Activated CD4-positive, alpha-beta T cell treated with anti-CD3 and anti-CD28 coated beads, Interleukin-2, amount 50 U/mL, for 24 hours (primary cell): ENCODE measurements at places on chromosomes 5 and 9.

GRCh38 chr5:121121786-121122185, 657.7 kb downstream of the PRR16 start:
- no peak for DNase-seq

- no peak for DNase-seq
These were observed 10.3 kb downstream of the CDC37L1 start for GRCh38 chr9:4689687-4690104.

- no peak for DNase-seq
These were observed 25.6 kb upstream of the TUSC1 start for GRCh38 chr9:25703701-25704357.

GRCh38 chr9:79984429-79985067, 412.8 kb downstream of the TLE4 start:
- no peak for DNase-seq

- DNase-seq = no peak
These were observed 45.2 kb upstream of the RAD23B start for GRCh38 chr9:107237873-107238272.

- no peak for DNase-seq
These were observed 659.8 kb upstream of the MEF2C start for GRCh38 chr5:89542736-89543135.

DNA sequence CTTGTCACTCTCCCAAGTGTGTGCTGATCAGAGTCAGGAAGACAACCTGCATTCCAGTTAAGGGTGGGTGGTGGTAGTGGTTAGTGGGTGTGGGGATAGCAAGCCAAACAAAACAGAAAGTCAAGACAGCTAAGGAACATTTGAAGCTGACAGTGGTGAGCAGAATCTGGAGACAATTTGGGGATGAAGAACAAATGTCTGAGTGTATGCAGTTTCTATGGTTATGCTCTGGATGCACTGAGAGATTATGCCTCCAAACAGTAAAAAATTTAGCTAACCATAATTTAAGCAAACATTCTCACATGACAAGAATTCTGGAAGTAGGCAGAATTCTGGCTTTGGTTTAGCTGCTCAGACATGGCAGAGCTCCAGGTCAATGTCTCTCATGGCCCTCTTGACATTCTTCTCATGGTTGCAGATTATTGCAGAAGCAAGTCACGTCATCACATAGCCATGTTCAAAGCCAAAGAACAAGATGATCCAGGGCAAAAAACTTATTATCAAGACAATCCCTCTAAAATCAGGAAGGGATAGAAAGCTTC, 148.7 kb downstream of the LURAP1L start:
- DNase-seq = no peak

- DNase-seq = no peak
These were observed 221.4 kb downstream of the NR3C1 start for GRCh38 chr5:143182106-143182505.

- no peak for DNase-seq
These were observed 431.0 kb downstream of the ENC1 start for GRCh38 chr5:74209571-74209970.

- DNase-seq = no peak
These were observed 84.5 kb upstream of the SIMC1 start for GRCh38 chr5:176153741-176154140.

DNA sequence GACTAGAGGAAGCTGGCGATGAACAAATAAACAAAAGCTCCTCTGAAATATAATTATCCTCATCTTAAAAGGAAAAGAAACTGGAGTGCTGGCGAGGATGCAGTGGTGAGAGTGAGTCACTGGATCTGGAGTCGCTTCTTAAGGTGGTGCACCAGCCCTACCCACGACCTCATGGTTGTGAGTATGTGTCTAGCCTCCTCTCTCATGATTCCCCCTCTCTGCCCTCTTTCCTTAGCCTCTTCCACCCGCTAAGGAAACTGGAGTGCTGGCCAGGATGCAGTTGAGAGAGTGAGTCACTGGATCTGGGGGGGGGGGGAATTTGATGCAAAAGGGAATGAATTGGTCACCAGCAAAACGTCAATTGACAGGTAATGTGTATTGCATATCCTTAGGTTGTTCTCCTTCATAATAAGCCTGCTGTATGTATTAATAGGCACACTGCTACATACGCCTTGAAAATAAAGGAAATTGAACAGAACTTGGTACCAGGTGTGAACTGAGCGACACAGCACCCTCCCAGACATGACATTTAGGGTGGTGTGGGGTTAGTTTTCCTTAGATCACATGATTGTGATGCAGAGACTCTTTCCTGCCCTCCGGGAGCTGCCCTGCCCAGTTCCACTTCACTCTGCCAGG, 36.3 kb upstream of the EBF1 start:
- DNase-seq = no peak

- DNase-seq = no peak
These were observed 134.3 kb upstream of the ICE1 start for GRCh38 chr5:5288201-5288600.

- no peak for DNase-seq
These were observed 111.8 kb downstream of the CARTPT start for GRCh38 chr5:71830681-71831539.

DNA sequence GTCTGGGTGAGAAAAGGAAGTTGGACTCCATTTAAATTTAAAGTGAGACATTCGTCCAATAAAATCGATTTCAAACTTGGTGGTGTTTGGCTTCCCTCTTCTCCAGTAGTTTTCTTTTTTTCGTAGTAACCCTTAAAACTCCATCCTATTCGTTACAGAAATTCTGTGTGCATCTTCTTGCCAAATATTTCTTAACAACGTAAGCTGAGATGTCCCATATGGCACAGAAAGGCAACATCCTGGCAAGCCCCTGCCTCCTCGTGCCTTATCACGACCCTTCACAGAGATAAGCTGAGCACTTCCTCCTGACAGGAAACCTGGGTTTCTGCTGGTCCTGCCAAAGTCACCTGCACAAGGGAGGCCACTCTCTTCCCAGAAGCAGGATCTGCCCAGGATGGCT, 11.8 kb upstream of the ADAMTS2 start:
- DNase-seq = no peak

DNA sequence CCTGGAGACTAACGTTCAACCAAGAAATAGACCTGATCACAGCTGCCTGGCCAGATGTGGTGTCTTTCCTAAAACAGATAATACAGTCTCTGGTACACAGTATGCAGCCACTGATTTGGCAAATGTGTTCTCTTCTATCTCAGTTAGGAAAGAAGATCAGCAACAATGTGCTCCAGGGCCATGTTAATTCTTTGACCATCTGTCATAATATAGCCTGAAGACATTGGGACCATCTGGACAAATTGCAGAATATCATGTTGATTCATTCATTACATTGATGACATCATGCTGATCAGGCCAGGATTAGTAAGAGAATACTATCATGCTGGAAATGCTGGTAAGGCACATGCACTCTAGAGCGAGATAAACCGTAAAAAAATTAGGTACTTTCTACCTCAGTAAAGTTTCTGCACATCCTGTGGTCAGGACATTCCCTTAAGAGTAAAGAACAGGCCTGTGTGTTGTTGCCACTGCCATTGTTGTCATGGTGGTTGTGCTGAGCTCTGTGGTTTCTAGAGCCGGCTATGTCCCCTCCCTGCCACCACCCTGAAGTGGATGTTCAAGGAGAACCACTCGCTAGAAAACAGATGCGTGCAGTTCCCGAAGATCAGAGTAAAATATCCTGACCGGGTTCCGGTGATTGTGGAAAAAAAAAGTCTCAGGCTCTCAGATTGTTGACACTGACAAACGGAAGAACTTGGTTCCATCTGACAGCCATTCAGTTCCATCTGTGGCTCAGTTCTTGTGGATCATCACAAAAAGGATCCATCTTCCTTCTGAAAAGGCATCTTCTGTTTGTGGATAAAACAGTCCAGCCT, 6.4 kb upstream of the JMY start:
- no peak for DNase-seq

GRCh38 chr5:424301-425110, 18.5 kb upstream of the EXOC3 start:
- DNase-seq = no peak

- DNase-seq = no peak
These were observed 51.8 kb downstream of the ANKRD33B start for GRCh38 chr5:10615693-10616092.

DNA sequence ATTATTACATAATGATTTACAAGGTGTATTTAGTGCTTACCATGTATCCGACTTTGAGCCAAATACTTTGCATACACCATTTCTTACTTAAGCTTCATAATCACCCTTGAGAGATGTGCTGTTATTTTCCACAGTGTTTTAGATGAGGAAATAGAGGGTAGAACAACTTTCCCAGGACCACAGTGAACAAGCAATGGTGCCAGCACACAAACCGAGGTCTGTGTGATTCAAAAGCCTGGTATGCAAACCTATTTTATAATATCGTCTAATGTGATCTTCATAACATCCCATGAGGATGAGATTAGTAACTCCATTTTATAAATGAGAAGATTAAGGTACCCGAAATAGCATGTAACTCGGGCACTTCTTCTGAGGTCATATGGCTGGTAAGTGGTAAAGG, 294.7 kb downstream of the NSG2 start:
- no peak for DNase-seq

GRCh38 chr5:173494446-173494845, 122.0 kb downstream of the BOD1 start:
- DNase-seq = no peak

DNA sequence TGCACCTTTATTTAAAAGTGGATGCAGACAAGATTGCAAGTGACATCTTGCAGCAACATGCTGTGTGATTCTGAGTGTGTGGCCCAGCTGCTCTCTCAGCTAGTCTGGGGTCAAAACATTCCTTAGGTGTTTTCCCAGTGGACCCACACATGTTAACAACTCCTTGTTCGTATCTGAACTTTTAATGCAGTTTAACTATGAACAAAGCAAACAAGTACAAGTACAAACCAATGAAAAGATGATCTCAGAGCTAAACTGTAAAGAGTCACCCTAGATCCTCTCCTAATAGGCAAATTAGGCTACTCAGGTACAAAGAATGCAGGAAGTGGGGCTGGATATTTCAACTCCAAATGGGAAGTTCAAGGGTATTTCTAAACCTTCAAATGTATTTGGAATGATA, 108.4 kb downstream of the ENTREP1 start:
- no peak for DNase-seq

GRCh38 chr9:116420993-116421538, 266.0 kb upstream of the TRIM32 start:
- no peak for DNase-seq

DNA sequence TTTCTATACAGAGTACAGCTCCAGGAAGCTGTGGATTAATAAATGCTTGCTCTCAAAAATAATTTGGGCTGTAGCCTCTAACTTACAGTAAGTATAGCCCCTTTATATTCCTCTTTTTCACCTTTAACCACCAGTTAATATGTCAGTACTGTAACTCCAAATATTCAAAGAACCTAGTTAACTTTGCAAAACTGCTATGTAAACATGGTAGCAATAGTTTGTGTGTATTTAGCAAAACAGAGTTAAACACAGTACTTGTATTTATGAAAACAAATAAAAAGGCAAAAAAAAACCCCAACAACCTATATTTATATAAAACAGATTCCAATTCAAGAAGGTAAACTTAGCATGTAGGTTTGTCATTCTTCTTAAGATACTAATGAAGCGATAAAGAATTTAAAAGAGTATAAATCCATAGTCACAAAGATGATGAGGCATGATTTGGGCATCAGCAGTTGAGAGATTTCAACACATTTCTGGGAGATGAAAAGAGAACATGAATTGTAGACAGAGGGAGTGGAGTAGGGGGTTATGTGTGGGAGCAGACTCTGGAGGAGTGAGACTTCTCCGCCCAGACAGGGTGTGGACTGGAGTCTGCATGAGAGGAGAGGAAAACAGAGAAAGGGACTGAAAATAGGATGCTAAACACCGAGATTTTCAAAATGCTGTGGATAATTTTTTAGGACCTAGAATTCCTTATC, 47.0 kb upstream of the F2RL1 start:
- no peak for DNase-seq

- DNase-seq = peak; percentile 7
These were observed 50.0 kb downstream of the TRIM32 start for GRCh38 chr9:116737152-116737546.
